ENCODE measurements at places on chromosomes 13 and 19.
A peak's percentile ranks its signal among the peaks of the same experiment; 100 is the strongest.

GRCh38 chr13:68713394-68713793, 1394.2 kb upstream of the ATXN8OS start:
- no peak for DNase-seq

DNA sequence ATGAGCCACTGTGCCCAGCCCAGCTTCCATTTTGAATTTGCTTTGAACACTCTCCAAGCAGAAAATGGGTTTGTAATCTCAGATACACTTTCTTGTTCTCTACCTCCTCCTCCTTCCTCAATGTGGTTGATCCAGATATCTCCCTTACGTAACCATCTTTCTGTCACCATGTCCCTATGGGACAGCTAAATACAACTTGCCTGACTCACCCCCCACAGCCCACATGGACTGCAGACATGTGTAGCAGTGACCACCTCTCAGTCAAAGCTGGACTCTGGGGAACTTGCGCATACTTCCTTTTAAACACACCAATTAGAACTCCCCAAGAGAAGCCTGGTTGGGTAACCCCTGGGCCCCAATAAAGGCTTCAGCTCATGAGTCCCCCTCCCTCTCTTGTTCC, 10.8 kb upstream of the ZNF799 start:
- no peak for DNase-seq

- no peak for DNase-seq
Observed at GRCh38 chr13:37647031-37647650, 48.6 kb upstream of the POSTN start.

GRCh38 chr13:51619614-51620013, 35.4 kb downstream of the WDFY2 start:
- DNase-seq = no peak

DNA sequence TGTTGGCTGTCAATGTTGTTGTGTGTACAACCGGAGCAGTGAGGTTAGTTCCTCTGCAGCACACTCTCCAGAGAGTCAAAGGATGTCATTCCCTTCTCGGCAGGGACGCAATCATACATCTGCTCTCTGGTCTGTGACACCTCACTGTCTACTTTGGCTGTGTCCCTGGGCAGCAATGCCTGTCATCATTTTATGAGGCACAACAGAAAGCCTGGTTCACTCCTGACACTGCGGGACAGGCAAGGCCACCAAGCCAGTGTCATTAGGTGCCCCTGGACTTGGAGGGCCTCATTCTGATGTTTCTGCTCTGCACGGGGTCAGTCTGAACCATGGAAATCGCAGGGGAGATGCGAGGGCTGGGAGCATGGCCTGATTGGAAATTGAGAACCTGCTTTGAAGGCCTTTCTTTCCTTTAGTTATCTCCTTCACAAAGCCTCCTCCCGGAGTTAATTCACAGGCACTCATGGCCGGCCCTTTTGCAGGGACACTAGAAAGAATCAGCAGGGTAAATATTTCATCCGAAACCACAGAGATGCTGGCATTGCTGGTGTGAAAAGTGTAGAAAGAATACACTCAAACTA, 284.4 kb downstream of the ZNF536 start:
- DNase-seq = no peak

DNA sequence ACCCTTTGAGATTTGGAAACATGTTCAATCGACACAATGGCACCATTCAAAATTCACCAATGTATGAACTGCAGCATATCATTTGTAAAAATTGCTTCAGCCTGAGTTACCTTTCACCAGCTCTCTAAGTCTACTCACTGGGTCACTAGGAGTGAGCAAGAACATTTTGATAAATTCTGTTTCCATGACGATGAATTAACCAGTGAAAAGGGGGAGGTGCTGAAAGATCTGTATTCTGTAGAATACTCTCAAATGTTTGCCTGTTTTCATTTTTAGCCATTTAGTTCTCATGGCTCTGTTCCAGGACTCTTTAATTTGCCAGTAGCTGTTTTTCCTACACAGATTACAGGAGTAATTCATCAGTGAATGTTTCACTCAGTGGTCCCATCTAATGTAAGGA, 883.4 kb downstream of the DIAPH3 start:
- no peak for DNase-seq

DNA sequence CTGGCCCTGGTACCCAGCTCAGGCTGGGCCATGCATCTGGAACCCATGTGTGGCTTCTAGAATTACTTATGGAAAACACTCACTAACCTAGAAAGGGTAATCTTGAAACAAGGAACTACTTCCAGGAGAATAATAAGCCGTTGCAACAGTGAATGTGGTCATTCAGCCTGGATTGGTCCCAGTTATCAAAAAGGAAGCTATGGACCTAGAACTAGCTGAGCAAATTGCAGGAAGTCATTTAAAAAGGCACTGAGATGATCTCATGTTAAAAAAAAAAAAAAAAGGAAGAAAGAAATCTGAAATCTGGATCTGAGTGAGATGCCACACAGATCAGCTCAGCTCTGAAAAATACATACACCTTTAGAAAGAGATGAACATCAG, 59.6 kb downstream of the DCT start:
- no peak for DNase-seq

GRCh38 chr19:56740501-56740900, 68.9 kb upstream of the ZNF835 start:
- DNase-seq = no peak

GRCh38 chr13:60134376-60134775, 29.4 kb downstream of the DIAPH3 start:
- no peak for DNase-seq

DNA sequence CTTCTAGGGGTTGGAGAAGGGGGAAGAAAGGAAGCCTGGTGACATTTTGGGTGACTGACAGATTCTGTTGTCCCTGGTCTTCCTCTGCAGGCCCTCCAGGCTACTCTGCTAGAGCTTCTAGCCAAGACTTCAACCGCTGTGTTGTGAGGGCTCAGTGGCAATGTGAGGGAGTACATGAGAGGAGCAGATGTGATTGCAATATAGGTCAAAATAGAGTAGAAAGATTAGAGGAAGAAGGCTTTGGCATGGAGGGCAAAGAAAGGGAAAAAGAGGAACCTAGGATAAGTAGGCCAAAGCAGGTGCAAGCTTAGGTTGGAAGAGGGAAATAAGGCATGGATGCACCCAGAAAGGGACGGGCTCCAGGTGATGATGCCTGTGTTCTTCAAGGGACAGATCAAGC, 216.9 kb downstream of the RGCC start:
- DNase-seq = no peak

DNA sequence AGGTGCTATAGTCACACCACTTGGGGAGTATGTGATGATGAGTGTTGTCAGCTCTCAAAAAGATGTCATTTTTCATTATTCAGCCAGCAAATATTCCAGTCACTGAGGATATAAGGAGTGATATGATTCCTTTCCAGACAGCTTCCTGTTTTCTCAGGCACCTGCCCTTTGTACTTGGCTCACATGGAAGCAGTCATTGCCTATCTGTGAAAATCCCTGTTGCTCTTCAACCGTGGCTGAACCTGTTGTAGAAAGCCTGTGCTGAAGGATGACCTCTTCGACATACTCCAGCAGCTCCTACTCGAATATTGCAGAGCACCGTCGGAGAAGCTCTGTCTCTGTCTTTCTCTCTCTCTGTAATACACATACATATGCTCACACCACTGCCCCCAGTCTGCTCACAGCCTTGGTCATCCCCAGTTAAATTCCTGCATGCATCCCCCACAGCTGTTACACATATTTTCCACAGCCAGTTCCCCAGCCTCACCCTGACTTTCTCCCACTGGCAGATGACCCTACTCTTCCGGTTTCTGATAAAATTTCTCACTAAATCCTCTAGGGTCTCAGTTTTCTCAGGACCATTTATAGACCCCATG, 204.2 kb upstream of the ARGLU1 start:
- DNase-seq = no peak

DNA sequence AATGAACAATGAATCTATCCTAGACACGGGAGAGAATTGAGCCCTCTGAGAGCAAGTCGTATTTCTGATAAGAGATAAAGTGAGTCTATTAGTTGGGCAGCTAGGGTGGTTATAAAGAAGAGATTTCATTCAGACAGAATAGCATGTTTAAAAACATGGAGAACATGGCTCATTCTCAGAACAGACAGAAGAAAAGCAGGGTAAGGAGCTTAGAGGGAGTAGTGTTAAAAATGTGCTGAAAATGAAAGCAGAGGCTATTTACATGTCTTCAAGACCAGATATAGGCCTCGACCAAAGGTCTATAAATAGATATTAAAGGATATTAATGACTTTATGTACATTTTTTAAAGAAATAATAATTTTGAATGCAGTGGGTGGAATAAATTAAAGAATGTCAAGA, 149.5 kb downstream of the SLITRK1 start:
- DNase-seq = no peak

DNA sequence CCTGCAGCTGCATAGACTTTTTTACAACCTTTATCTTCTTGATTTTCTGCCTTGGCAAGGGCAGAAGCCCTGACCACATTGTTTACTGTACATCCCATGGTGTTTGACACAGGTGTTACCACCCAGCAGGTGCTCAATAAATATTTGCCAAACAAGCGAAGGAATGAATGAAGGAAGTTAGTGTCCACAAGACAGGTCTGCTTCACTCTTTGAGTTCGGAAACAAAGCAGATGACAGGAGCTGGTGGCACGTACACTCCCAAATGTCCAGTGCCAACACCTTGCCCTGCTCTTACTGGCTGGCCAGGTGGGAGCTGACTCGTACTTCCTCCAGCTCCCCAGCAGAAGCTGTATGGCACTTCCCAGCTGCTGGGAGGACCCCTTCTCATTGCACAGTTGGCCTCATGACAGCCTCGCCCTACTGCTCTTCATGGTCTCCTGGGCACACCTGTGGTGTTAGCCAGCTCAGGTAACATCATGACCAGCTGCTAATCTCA, 22.0 kb upstream of the MUC16 start:
- DNase-seq = no peak

DNA sequence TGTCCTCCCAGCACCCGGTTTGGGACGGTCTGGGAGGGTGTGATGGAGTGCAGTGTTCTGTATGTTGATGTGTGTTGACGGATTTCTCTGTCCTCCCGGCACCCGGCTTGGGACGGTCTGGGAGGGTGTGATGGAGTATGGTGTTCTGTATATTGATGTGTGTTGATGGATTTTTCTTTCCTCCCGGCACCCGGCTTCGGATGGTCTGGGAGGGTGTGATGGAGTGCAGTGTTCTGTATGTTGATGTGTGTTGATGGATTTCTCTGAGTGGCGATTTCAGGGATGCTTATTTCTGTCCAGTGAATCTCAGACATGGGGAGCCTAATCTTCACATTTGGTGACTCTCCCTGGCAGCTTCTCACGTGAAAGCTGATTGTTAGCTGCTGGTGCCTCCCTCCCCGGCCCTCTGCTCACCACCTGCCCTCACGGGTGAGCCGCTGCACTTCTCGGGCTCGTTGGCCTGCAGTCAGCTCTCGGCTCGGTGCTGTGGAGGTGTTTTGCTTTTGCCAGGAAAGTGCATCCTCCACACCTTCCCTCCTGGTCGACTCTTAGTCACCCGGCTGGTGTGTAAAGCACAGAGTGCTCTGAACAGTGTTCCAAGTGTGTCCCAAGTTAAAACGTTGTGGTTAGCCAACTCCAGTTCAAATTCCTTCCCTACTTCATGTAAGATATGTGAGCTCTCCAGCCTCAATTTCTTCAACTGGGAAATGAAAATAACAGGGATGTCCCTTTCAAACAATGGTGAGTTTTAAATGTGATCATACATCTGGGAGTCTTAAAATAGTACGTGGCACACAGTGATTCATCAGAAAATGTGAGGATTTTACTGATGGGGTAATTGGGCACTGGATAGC, 54.6 kb downstream of the ATP11A start:
- DNase-seq = no peak

DNA sequence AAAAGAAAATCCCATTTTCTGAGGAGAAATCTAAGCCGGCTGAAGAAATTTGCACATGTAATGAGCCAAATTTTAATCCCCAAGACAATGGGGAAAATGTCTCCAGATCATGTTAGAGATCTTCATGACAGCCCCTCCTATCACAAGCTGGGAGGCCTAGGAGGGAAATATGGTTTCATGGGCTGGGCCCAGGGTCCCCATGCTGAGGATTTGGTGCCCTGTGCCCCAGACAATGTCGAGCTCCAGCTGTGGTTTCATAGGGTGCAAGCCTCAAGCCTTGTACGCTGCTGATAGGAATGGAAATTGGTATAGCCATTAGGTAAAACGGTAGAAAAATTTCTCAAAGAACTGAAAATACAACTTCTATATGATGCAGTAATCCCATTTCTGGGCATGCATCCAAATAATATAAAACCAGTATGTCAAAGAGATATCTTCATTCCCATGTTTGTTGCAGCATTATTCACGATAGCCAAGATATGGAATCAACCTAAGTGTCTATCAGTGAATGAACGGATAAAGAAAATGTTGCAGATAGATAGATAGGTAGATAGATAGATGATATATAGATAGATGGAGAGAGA, 19.3 kb upstream of the FREM2 start:
- no peak for DNase-seq

- no peak for DNase-seq
Observed at GRCh38 chr13:36251017-36251416, 36.7 kb upstream of the SOHLH2 start.

GRCh38 chr13:90534617-90535370, 812.7 kb upstream of the MIR17HG start:
- DNase-seq = no peak

DNA sequence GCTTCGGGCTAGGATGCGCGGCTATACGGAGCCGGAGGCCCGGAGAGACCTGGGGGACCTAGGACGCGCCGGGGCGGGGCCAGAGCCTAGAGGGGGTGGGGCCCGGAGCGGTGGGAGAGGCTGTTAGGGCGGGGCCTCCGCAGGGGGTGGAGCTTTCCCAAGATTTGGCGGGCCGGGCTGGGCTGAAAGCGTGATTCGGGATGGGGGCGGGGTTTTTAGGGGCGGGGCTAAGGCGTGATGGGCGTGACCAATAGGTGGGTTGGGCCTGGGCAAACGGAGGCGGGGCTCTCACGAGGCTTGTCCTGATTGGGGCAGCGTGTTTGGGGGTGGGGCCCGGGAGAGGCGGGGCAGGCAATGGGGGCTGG, 439 bp downstream of the RAB11B start:
- peak; percentile 86 for DNase-seq

DNA sequence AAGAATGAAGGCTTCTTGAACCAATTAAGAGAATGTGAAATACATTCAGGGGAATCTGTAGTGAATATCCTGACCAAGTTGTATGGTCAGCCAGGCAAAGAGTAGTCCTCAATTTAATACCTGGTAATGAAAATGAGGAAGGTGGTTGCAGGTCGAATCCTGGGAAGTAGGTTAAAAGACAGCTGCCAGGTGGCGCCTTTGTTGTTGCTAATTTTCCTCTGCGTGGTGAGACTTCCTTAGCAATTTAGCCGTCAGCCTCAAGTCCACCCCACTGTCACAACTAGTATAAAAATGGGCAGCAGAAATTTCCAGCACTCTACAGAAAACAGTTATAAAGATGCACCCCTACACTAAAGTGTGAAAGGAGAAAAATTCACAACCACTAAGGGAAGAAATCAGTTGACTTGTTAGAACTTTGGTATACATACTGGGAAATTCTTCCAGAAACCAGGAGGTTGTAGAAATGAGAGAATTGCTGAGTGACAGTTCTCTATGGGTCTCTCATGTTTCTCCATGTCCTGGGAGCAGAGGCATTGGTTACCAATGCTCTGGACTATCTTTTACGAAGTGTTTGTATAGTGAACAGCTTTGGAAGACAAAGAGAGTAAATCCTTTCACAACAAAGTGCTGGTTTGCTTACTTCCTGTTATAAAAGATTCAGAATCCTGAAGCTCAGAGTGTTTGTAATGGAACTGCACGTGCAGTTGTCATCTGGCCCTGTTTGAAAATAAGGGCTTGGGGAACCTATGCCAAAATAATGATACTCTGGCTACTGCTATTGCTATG, 235.9 kb downstream of the NHLRC3 start:
- peak; percentile 19 for DNase-seq

- no peak for DNase-seq
Observed at GRCh38 chr19:11204943-11205349, 7.6 kb upstream of the KANK2 start.

- DNase-seq = no peak
Observed at GRCh38 chr13:73932091-73932490, 202.1 kb downstream of the KLF12 start.
